ENCODE measurements at places on chromosomes 5 and 9.

GRCh38 chr9:16180546-16180945 lies 627.7 kb downstream of the CCDC171 start:
- no peak for DNase-seq

- no peak for DNase-seq
Observed at GRCh38 chr5:139016186-139016585, 141.1 kb upstream of the LRRTM2 start.

DNA sequence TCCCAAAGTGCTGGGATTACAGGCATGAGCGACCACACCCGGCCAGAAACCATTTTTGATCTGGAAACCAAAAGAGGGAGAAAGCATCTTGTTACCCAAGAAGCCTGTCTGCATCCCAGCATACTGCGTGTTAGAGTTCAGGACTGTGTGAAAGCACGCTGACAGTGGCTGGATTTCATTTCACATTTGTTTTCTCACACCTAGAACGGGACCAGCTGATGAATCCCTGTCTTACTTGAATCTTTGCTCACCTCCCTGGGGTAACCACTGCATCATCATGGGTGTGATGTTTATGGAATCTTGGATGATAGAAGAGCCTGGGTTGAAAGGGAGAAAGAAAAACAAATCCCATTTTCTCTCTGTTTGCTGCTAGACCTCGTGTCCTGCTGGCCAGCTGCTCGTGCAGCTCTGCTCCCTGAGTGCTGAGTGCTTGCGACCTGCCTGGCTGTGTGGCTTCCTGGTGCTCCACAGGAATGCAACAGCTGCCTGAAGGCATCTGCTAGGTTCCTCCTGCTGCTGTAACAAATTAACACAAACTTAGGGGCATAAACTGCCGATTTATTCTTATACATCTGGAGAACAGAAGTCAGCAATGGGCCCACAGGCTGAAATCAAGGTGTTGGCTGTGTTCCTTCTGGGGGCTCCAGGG lies 378.3 kb upstream of the DAP start:
- DNase-seq = no peak

DNA sequence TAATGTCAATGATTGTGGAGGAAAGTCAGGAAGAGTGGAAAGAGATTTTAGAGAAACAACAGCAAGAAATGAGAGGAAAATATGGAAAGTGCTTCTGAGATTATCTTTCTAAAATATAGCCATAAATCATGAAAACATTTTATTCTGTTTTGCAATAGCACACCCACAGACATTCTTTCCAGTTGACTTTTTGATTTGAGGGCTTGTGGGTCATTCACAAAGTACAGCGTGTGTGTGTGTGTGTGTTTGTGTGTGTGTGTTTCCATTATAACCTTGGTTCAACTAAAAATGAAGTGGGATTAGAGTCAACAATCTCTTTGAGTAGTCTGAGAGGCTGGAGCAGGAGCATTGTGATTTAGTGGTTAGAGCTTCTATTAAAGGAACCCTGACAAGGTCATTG lies 116.6 kb upstream of the GAS1 start:
- no peak for DNase-seq

GRCh38 chr5:123125962-123126732 lies 37.1 kb downstream of the PRDM6 start:
- no peak for DNase-seq

DNA sequence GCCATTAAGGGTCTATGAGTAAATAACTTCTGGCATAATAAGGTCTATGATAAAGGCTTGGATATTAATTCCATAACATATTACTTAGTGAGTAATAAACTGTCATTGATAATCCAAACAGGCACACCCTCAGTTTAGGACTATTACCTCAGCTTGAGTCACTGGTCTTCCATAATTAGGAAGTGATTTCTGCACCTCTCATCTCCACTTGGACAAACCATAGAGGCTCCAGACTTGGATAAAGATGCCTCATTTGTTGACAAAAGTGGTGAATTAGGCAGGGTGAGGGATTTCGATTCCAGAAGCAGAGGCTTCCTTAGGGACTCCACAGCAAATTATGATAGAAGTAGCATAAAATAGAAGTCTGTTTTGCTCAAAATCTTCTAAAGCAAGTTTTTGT lies 127.5 kb upstream of the MTAP start:
- DNase-seq = no peak

DNA sequence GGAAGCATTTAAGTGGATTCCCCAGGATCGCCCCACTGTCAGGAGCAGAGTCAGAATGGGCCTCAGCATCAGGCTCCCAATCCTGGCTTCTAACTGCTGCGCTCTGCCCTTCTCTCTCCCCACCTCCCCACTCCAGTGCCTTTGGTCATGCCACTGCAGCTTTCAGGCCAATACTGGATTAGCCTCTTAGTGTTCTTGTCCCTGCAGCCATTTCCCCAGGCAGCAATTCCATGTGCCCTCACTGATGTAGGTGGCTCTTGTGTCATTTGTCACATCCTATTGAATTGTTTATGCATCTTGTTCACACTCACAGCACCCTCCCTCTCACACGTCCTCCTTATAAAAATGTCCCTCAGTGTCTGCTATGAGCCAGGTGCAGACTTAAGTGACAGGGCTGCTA lies 544.2 kb upstream of the DAP start:
- no peak for DNase-seq

GRCh38 chr9:26811106-26811505 lies 81.5 kb downstream of the CAAP1 start:
- no peak for DNase-seq

GRCh38 chr9:78320030-78320693 lies 23.2 kb downstream of the PSAT1 start:
- DNase-seq = no peak

DNA sequence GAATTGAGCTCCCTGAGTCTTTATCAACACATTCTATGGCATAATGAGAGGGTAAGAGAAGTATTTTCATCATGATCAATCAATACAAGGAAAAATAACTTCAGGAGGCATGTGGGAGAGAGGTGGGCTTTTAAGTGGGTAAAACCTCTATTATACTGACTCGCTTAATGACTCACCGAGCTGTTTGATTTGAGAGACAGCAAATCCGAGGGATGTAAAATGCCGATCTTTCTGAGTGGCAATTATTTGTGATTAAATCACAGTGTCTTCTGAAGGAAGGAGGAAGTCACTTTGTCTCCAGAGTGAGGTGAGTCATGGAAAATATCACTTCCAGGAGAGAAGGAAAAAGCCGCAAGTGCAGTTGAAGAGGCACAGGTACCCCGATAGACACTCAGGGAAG lies 320.4 kb downstream of the DRD1 start:
- no peak for DNase-seq

- peak; percentile 68 for DNase-seq
Observed at GRCh38 chr5:179437341-179438001, 92.2 kb upstream of the ADAMTS2 start.

DNA sequence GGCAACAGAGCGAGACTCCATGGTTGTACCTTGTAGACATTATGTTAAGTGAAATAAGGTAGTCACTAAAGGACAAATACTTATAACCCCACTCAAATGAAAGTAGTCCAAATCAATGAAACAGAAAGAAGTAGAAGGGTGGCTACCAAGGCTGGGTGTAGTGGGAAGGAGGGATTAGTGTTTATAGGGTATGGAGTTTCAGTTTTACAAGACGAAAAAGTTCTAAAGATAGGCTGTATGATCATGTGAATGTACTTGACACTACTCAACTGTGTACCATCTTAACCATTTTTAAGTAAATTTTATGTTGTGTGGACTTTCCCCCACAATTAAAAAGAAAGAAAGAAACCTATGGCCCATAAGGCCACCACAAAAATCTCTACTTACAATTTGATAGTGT lies 32.2 kb downstream of the ALDH7A1 start:
- DNase-seq = no peak

DNA sequence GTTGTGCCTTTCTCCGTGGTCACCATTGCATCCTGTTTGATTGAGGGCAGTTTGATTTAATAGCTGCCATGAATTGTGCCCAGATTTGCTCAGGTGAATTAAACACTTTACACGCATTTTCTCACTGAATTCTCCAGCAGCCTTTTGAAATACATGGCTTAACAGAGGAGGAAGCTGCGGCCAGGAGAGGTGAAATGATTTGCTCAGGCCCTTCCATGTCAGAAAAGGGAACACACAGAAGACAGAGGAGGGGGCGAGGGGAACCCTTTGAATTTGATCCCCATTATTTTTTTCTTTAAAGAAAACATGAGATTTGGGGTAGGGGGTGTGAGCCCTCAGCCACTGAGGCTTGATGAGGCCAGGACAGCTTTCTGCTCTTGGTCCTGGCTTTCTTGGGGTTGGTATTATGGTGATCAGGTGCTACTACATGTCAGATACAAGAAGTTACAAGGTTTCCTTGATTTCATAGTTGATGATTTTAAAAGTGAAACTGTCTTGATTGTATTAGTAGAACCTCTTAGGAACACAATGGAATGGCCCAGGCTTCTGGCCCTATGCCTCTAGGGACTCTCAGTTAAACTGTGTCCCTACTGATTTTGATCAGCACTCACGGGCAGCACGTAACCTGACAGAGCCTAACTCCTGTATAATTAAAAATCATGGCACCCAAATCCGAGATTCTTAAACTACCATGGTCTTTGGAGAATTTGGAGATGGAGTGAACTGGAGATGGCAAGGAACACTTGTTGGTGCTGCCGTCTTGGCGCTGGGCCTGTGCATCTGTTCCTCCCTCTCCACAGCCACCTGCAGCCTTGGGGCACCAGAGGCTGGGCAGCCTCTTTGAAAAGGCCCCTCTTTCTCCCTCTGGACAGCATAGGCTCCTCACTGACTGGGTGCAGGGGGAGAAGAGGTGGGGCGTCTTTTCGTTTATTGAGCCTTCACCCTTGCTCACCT lies 107.9 kb downstream of the TRIO start:
- no peak for DNase-seq

- DNase-seq = no peak
Observed at GRCh38 chr5:52043137-52043536, 659.9 kb downstream of the ISL1 start.

- DNase-seq = peak; percentile 4
Observed at GRCh38 chr9:93115486-93116071, 18.5 kb downstream of the NINJ1 start.

DNA sequence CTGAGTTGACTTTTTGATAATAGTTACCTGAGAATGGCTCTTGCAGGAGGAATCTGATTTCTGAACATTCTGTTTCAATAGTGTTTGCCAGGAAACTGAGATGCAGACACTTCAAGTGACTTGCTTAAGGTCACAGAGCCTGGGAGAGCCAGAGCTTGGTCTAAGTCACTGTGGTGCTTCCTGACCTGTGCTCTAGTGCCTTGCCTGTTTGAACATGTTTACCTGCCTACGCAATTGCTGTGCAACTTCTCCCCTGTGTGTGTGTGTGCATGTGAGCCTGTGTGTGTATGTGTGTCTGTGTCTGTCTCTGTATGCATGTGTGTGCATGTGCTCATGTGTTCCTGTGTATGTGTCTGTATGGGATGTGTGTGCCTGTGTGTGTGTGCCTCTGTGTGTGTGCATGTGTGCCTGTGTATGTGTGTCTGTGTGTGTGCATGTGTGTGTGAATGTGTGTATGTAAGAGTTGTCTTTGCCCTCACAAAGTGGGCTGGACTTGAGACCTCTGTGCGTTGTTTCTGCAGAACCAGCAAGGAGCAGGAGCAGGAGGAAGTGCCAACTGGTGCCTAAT lies 185.8 kb downstream of the GADD45G start:
- DNase-seq = no peak

All from BE2C (cell line).